ENCODE measurements at places on chromosomes 2 and 18. TPM values are rescaled to one million over a fixed set of nuclear protein-coding genes. Genes with fewer than 3 reads are reported as not detected.

ITGB6 gene
- not detected for total RNA-seq

ITGA4 gene
- 75.6 TPM for total RNA-seq

DNA sequence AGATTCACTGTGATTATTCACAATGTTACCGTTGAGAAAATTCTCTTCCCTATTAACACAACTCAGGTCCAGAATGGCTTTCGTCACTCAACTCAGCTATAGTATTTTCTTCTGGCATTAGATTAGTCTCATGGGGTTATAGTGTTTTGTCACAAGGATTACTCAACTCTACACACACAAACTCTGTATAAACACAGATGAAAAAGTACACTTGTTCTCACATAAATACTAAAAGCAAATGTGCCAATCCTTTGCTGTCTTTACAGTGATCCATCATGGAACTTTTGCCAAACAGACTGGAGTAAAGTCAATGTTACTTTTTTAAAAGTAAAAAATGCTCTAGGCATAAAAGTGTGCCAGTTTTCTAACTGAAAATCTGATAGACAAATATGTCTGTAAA, 267.6 kb downstream of the RBM43 start:
- DNase-seq, result no peak

DNA sequence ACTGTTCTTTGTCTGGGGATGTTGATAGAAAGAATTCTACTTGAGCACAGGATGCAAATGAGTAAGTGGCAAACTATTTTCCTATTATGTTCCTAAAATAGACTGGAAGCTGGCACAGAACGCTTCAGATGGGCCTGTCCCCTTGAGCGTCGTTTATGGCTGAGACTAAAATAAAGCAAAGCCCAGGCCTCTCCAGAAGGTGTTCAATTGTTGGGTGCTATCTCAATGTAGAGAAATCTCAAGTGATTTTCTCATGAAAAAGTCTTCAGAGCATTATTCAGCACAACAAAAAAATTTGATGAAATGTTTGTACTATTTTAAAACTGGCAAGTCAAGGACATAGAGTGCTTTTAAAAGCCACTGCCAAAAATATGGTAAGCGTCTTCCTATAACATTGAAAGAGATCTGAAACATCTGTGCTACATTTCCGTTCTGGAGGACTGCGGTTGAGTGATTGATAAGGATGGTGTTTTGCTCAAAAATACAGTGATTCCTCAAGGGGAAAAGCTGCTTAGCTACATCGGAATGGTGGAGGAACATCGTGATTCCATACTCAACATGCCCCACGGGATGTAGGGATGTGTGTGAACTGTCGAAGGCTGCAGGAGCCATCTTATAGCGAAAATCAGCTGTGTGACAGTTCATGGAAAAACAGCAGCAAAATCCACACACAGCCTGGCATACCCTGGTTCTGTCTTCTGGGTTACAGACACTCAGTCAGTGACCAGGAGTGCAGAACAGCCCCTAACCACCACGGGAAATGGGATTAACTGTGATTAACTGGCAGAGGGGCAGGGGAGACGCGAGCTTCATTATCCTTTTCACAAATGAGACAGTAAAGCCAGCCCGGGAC, 10.4 kb upstream of the LRRFIP1 start:
- DNase-seq, result no peak

DNA sequence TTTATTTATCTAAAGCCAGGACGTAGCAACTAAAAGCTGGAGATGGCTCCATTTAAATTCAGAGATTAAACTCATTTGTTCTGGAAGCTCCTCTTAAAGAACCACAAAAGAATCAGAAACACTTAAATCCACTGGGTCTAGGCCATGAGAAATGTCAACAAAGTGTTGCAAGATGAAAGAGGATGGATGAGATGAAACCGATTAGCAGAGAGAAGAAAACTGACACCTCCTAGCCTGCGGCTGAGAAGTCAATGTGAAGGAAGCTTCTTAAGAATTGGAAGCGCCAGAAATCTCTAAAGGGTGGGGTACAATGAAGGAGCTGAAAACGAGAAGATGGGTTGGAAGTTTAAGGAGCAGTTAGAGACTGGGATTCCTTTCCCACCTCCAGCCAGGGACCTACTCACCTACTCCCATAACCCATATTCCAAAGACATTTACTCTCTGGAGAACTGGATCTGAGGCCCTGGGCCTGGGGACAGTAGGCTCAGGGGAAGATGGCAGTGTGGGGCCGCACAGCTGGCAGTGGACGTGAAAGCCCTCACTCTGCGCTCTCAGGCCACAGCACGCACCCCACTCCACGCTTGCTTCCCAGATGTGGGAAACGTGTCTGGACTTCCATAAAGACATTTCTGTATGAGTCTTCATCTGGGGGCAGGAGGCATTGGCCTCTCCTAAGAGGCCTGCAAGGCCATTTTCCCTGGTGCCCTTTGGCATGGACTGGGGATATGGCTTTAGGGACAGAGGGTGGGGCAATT, 188.4 kb downstream of the LOXHD1 start:
- DNase-seq, result no peak

DNA sequence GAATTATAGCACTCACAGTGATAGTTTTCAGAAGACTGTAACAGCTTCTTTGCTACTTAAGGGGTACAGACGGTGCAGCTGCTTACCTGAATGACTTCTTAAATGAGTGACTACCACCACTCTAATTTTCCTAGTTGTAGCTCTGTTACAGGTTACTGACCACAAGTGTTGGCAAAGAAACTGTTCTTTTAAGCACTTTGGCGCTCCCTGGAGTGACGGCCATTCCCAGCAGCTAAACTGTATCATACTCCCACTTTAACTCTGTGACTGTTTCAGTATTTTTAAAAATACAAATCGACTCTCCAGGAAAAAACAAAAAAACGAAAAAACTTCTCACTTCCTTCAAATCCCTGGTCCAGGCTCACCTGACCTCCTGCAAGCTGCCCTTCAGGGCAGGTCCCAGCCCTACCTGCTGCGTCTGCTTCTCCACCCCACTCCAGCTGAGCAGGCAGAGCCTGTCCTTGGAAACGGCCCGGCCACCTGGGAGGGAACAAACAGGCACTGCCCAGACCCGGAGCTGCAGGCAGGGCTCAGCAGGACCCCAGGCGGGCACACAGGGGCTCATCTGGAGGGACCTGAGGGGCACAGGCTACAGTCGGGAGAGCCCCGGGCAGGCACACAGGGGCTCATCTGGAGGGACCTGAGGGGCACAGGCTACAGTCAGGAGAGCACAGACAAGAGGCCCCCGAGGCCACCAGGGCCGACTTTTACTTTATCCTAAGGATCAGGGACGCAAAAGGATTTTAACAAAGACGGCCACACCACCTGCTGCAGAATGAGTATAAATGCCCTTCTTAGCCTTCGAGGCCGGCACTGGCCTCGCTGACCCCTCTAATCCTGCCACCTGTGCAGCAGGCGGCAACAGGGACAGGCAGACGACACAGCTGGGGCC, 24.5 kb downstream of the SLC66A2 start:
- no peak for DNase-seq

DNA sequence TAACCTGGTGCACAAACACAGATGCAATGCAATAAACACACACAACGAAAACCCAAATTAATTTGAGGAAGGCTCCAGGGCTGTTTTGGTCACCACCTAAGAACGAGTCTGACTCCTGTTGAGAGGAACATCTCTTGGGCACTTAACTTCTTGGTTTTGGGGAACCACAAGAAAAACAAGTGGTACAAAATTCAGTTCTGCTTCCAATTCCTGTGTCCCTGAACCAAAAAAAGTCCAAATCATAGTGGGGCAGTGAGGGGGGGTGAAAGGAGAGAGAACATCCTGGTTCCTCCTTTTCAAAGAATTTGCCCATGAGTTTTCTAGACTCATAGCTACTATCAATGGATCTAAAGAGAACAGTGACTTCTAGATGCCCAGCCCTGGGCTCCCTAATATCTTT, 143.6 kb downstream of the COL4A4 start:
- no peak for DNase-seq

DNA sequence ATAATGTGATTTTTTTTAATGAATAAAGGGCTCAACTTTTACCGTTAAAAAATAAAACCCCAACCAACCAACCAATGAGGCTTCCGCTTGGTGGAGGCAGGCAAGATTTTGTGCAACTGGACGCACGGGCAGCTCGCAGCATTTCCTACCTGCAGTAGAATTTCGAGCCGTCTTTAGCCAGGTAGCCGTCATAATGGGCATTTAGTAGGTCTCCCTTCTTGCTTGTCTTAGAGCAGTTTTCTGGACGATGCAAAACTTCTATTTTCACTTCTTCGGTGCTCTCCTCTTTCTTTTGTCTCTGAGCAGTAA, 316 bp downstream of the FKBP7 start:
- peak; percentile 3 for DNase-seq

- no peak for DNase-seq
Observed at GRCh38 chr2:25821225-25822056, 56.8 kb downstream of the ASXL2 start.

DNA sequence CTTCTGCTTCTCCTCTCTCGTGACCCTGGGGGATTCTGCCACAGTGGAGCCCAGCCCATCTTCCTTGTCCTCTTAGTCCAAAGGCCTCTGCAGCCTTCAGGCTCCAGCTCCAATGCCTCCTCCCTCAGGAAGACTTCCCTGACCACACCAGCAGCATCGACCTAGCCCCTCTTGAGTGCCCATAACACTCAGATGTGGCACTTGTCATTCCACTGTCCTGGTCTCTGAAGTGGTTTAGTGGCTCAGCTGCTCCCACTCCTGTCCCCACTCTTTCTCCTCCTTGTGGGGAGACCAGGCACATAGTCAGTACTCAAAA, 97.5 kb downstream of the STPG4 start:
- DNase-seq, result no peak
